Cardiac muscle cell (in vitro differentiated cells and primary cell): ENCODE measurements at places on chromosomes 4 and X.
A peak's percentile ranks its signal among the peaks of the same experiment; 100 is the strongest.

GRCh38 chr4:144295286-144295995, 154.9 kb upstream of the GYPA start:
- peak; percentile 6 for DNase-seq

- DNase-seq: no peak
Observed at GRCh38 chr4:32789026-32789608, 2068.9 kb downstream of the PCDH7 start.

- no peak for DNase-seq
Observed at GRCh38 chrX:40304115-40304514, 206.4 kb upstream of the BCOR start.

GRCh38 chr4:173177232-173177631, 8.6 kb downstream of the GALNT7 start:
- DNase-seq: no peak

DNA sequence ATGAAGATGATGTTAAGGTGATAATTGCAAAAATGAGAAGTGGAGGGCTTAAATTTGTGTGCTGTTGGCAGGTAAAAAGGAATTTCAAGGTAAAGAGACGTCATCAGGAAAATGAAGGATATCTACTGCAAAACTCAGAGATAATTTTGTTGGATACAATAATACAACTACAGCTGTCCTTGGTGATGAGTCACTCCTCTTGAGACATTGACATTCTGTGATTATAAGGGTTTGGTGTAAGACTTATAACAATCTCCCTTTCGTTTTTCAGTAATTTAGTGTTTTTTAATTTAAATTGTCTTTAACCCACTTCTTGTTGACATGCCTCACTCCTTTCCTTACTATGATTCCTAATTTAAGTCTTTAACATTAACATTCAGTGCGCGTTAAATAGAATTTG, 1074.1 kb upstream of the SLIT2 start:
- DNase-seq: no peak

DNA sequence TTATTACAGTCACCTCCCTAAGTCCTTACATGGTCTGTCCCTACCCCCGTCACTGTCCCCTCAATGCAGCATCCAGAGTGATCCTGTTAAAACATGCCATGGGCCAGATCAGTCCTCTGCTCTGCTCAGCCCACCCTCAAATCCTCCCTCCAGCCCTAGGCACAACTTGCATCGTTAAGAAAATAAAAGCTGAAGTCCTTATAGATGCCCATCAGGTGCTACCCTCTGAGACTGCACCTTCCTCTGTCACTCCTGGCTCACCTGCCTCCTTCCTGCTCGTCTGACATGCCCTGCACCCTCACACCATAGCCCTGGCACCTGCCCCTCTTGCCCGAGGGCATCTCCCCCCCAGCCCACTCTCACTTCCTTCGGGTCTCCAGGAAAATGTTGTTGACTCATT, 4.1 kb downstream of the STK32B start:
- DNase-seq: no peak

DNA sequence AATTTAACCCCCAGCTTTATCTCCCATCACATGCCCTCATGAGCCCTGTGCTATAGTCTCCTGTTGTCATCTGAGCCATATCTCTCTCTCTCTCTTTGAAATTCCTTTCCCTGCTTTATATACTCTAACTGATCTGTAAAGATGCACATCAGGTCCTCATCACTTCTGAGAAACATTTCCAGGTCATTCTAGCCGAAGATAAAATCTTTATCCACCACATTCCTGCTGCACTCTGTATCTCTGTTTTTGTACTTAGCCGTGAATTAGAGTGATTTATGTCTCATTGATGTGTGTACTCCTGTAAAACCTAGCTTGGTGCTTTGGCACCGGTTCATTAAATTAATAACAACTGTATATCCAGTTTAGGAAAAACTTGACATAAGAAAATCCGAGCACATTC, 113.2 kb downstream of the AFF2 start:
- no peak for DNase-seq

GRCh38 chrX:119401569-119401968, 2.4 kb downstream of the SLC25A43 start:
- no peak for DNase-seq

DNA sequence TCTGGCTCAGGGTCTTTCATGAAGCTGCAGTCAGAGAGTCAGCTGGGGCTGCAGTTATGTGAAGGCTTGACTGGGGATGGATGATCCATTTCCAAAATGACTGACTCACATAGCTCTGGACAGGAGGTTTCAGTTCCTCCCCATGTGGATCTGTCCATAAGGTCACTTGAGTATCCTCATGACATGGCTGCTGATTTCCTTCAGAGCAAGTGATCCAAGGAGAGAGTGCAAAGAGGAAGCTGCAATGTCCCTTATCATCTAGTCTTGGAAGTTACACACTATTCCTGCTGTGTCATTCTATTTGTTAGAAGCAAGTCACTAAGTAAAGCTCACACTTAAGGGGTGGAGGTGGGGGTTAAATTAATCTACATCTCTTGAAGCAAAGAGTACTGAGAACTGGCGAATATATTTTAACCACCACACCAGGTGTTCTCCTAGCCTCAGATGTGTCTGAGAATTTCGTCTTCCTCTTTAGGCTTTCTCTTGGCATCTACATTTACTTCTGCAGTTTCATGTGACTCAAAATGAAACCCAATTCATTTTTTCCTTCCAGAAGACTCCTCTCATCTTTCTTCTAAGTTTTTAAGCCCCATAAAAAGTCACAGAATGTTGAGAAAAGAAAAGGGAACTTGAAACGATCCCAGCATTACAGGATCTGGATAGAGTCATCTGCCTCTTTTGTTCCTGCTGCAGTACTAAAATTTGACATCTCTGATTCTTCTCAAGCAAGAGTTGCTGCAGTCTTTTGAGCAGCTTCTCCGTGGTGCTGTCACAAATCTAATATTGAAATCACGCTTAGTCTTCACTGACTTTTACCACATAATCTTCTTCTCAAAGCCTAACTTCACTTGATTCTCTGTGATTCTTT, 3.8 kb upstream of the GRPR start:
- DNase-seq: no peak

- DNase-seq: no peak
Observed at GRCh38 chrX:72604112-72604511, 31.5 kb upstream of the HDAC8 start.

GRCh38 chr4:88743696-88744095, 46.1 kb upstream of the NAP1L5 start:
- DNase-seq: no peak

DNA sequence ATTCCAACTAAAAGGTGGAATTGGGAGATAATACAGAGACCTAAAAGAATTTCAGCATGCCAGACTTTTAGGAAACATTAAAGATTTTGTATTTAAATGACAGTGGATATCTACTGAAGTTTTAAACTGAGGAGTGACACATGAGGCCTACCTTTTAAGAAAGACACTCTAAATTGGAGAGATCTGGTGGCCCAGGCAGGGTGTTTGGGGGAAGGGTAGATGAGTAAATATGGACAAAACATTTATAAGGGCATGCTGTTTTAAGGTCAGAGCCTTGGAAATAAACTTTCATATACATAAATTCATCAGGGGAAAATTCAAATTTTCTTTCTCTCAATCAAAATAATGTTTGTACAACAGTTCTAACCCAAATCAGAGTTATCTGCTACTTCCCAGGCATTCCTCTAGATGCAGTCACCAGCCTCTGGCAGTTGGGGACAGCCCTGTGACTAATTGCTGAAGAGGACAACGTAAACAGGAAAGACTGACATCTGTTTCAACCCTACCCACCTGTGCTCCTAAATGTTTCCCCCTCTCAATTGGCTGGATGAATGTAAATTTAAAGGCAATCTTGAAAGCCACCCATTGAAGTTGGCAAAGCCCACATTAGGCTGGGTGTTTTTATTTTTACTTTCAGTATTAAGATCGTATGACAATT, 1646.9 kb upstream of the ADGRL3 start:
- DNase-seq: peak; percentile 0

DNA sequence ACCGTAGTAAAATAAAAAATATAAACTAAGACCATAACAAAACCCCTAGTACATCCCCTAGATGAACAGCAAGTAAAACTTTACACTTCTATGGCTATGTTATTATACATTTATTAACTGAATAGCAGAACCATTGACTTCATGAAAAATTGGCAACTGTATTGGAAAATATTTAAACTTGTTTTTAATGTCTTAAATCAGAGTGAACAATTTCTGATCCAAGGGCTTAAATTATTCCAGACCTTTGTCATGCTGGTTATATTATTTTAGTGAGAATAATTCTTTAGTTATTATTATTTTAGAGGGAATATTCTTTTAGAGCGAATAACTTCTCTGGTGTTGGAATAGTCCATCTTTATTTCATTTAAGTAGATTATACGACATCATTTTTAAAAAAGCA, 265.0 kb downstream of the ANK2 start:
- DNase-seq: no peak

- DNase-seq: no peak
Observed at GRCh38 chr4:184792334-184792733, 33.4 kb downstream of the ACSL1 start.

GRCh38 chrX:110852180-110852579, 56.6 kb upstream of the CHRDL1 start:
- peak; percentile 54 for DNase-seq
